ENCODE measurements at places on chromosomes 3 and 15.

- no peak for DNase-seq
These were observed 12.2 kb upstream of the POLR2M start for GRCh38 chr15:57694279-57694678.

DNA sequence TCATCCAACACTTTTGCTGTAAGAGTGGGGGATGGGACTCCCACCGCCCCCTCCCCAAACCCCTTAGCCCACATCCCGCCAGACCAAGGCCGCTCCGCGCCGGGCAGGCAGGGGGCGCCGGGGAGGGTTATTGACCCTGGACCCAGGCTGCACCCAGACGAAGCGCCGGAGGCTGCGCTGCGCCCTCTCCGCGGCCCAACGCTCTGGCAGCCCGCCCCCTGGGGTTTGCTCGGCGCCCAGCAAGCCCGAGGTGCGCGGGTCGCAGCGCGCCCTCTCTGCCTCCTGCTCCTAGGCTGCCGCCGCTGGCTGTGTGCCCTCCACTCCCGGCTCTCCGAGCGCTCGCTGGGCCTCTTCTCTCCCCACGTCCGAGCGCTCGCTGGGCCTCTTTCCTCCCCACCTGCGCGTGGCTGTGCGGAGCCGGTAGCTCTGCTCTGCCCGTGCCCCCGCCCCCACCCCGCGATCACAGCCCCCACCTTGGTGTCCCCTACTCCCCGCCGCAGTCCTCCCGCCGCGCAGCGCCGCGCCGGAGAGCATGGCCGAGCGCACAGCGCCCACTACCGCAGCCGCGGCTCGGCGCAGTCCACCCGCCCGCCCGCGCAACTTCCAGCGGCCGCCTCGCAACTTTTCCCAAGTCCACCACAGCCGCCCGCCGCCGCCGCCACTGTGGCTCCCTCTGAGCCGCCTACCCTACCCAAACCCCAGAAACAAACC lies 1.2 kb downstream of the MECOM start:
- DNase-seq, result no peak

GRCh38 chr15:61794276-61794675 lies 266.0 kb downstream of the VPS13C start:
- DNase-seq, result no peak

GRCh38 chr3:48426401-48426909 lies 3.4 kb downstream of the PLXNB1 start:
- no peak for DNase-seq

DNA sequence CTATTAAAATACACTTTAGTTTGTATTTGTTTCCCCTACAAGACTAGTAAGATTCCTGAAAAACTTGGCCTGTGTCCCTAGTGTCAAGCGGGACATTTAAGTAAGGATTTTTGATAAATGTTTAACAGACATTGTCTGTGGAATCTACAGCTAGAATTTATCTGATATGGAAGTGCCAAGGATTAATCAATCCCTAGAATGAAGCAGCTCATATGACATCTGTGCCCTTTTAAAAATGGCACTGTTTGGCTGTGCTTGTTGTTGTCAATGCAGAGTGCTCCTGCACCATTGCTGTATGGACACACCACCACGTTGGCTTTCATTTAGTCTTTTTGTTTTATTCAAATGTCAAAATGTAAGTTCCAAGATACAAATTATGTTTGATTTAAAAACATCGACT lies 14.3 kb upstream of the PDCD7 start:
- DNase-seq, result no peak

DNA sequence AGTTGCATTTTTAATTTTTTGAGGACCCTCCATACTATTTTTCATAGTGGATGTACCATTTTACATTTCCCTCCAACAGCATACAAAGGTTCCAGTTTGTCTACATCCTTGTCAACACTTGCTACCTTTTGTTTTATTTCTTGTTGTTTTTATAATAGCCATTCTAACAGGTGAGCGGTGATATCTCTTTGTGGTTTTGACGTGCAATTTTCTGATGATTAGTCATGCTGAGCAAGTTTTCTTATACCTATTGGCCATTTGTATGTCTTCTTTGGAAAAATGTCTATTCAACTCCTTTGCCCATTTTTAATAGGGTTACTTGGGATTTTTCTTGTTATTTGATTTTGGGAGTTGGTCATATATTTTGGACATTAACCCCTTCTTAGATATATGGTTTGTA lies 187.0 kb downstream of the CDIN1 start:
- DNase-seq, result no peak

- no peak for DNase-seq
These were observed 45.7 kb downstream of the CD86 start for GRCh38 chr3:122100591-122101463.

- no peak for DNase-seq
These were observed 13.0 kb downstream of the ZDHHC19 start for GRCh38 chr3:196198081-196198675.

DNA sequence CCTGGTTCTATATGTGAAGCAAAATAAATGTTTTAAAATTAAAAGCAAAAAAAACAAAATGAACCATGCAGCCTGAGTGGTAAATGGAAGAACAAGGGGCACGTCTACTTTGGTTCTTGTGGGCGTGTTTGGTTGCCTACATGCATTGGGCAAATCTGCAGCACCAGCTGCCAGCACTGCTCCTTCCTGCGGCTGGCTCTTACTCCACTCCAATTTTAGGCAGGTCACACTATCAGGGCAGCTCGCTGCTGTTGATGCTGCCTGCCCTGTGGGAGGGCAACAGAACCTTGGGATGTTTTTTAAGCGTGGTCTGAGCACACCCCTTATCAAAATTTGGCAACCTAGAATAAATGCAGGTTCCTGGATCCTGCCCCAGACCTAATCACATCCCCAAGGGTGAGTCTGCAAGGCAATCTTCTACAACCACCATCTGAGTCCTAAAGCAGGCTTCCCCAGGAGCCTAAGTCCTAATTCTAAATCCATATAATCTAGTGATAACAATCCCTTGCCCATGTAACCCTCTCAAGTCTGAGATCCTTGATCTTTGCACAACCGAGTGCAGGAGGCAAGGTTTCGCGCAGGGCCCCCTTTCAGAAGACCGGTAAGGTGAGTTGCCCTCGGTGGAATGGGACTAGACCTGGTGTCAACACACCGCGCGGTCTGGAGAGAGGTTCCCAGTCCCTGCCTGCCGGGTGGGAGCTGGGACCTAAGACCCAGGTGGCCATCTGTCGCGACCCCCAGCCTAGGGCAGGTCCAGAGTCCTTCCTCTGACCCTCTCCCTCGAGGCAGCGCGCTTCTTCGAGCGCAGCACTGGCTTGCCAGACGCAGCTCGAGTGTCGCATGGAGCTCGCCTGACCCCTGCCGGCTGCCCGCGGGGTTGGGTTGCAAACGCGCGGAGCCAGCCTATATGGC lies 15.9 kb downstream of the IVD start:
- DNase-seq, result peak; percentile 37

DNA sequence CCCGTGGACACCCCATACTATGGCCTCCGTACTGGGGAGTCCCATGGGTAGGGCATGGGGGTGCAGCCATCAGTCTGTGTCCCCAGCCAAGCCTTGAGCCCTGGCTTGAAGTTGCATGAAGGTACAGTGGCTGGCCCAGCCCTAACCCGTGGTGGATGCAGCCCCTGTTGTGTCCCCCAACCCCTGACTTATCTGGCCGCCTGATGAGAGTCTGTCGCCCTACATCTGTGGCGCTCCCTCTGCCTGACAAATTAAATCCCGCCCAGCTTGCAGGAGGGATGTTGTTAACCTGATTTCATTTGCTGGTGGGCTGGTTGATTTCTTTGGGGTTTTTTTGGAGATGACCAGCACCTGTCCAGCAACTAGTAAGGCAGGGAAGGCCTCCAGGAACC lies 186.1 kb downstream of the APBA2 start:
- DNase-seq, result no peak

DNA sequence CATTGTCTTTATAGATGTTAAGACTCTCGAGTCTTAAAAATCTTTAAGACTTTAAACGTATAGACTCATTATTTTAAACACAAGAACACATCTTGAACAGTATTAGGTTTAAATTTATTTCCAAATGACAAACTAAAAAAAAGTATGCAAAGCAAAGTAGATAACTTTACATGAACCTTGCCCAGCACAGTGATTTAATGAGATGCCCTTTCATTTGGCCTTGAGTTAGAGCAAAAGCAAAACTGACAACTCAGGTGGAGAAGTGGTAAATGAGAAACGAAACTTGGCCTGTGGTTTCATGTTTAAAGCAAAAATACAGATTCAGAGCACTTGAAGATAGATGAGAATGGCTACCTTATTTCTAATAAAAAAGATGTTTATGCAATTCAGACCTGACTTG lies 8.6 kb downstream of the GPR15 start:
- DNase-seq, result no peak

All from cerebellar nuclear complex (tissue), 1 donor.